GM23248 (cell line): ENCODE measurements at places on chromosomes 7 and 10. TPM values are rescaled to one million over a fixed set of nuclear protein-coding genes. Genes with fewer than 3 reads are reported as not detected.
A peak's percentile ranks its signal among the peaks of the same experiment; 100 is the strongest.

DNA sequence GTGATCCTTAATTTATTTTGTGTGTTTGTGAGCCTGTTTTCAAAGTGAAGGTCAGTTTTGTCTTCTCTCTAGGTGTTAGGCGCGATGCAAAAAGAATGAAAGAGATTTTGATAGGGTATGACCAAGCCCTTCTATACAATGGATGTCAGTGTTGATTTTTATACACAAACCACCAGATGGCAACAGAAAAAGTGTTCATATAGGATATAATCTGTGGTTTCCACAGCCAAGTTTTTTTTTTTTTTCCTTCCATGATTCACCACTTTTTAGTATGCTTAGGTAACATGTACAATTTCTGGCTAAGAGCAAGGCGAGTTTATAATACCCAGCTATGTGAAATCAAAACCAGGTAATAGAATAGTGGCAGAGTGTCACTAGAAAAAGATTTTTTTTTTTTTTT, 8.1 kb downstream of the SDK1 start:
- no peak for DNase-seq

Gene SLC39A12
- total RNA-seq: not detected in 2 replicates

GRCh38 chr10:124131172-124131571, 37.8 kb upstream of the CHST15 start:
- no peak for DNase-seq

Gene GDF2
- total RNA-seq: not detected in 2 replicates

DNA sequence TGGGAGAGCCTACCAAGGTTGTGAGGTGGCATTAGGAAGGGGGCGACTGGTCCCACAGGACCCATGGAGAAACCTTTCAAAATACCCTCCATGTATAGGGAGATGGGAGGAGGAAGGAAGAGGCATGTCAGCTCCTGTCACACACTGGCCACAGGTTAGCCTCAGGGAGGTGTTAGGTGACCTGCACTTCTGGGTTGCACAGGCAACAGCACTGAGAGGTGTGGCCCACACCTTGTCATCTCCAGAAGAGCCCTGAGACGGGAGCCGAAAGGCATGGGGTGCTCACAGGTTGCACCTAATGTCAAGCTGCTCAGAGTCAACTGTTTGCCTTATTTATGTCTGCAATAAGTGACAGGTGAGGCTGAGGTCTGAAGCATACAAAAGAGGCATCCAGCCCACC, 14.6 kb upstream of the USP6NL start:
- no peak for DNase-seq

DNA sequence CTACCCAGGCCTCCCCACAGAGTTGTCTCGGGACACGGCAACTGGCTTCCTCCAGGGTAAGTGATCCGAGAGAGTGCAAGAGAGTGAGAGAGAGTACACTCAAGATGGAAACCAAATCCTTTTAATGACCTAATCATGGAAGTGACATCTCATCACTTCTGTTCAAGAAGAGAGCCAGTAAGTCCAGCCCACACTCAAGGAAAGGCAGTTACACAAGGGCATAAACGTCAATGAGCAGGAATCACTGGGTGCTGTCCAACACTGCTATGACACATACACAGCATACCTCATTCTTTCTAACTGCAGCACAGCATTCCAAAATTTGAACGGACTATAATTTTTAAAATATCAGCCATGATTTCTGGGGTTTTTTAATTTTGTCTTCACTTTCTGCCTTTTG, 29.3 kb upstream of the OSBPL3 start:
- peak; percentile 96 for DNase-seq

Gene LLCFC1
- not detected in 2 replicates for total RNA-seq

DNA sequence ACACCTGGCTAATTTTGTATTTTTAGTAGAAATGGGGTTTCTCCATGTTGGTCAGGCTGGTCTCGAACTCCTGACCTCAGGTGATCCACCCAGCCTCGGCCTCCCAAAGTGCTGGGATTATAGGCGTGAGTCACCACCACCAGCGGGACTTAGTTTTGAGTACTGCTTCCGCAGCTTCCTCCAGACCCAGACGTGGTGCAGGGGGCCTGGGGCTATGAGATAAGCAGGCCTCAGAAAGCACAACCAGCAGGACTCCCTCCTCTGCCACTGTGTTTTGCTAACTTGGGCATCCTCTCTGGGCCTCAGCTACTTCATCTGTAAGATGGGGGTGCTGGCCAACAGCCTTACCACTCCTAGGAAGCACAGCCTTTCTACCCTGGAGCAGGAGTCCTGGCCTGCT, 37.8 kb downstream of the GOLGA7B start:
- DNase-seq: no peak

Gene PTF1A
- not detected in 2 replicates for total RNA-seq

GRCh38 chr7:50734246-50734645, 48.5 kb downstream of the GRB10 start:
- no peak for DNase-seq

DNA sequence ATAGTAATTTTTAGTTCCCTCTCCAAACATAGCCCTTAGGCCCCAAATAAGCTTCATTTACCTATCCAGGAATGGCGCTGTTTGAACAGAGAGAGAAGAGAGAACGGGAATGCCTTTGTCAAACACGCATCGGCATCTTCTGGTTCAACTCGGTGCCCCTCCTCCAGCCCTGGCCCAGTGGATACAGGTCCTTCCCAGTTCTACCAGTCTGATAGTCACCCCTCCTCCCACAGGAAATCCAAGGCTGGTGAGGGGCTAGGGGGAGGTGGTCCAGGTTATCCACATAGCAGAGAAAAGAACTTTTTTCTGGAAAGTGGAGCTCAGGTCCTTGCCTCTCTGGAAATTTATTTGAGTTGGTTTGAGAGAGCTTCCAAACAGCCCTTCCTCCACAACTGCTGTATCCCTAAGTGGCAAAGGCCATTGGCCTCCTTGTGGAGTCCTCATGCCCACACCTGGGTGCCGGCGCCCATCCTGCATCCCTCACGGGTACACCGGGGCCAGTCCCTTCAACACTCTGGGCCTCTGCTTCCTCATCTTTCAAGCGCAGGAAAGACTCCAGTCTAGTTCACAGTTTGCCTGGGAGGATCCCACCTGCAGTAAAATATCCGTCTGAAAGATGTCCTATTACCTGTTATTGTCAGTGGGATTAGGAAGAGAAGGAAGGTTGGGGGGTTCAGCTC, 287.4 kb downstream of the CELF2 start:
- no peak for DNase-seq

DNA sequence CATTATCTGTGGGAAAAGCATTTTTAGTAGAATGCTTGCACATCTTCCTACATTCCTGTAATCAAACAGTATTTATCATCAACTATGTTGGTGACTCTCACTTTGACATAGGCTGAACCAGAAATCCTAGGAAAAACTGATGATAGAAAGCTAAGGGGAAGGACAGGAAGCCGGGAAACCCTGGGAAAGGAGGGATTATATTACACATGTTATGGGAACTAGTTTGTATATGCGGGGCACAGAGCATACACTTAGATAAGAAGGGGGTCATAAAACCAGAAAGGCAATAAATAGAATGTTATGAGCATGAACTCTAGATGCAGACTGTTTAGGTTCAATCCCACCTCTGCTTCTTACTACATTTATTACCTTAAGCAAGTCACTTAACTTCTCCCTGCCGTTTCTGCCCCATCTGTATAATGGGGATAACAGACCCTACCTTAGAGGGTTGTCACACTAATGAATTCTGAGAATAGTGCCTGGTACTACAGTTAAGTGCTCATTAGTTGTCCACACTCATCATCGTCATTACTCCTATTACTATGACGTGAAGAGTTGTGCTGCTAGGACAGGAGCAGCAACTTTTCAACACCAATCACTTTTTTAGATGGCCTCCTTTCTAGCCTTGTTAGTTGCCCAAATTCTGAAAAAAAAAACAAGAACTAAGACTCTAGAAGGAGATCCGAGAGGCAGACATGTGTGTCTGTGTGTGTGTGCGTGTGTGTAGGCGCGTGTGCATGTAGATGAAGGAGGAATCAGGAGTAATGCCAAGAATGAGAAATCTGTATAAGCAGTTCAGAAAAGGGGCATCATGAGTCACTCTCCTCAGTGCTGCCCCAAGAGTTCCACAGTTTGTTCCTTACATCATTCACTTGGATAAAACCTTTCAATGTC, 52.2 kb downstream of the KMT2C start:
- peak; percentile 88 for DNase-seq

- DNase-seq: no peak
Measured at GRCh38 chr7:26038201-26038990, 113.6 kb upstream of the NFE2L3 start.

GRCh38 chr10:8060010-8060703, 5.7 kb downstream of the GATA3 start:
- peak; percentile 27 for DNase-seq
